Progenitor cell of endocrine pancreas (in vitro differentiated cells): ENCODE measurements at places on chromosomes 3 and 15.

DNA sequence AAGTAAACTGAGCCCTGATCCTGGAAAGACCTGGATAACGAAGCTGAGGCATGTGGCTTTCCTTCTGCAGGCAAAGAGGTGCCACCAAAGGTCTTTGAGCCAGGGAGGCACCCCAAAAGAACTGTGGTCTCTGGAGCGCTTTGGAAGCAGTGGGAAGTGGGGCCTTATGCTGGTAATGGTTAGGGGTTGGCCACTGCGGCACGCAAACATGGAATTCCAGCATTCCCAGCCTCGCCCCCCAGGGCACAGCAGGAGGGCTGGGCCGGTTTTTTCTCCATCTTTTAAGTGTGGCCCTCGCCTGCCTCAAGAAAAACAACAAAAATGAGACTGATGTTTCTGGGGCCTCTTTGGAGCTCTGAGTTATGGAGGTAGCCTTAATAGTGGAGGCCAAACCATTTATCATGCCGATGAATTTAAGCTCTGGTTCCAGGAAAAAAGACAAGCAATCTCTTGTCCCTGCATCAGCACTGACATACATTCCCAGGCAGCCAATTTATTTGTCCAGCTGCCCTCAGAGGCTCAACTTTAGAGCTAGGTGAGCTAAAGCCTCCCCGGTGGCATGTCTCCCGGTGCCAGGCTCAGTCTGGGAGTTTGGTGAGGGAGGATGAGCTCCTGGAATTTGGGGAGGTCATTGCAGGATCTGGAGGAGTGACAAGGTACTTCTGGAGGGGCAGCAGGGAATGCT lies 109.0 kb downstream of the TLE3 start:
- no peak overlapping the region for H3K4me3 ChIP-seq
- no peak for DNase-seq
- H3K4me1 ChIP-seq: peaks cover 11% of the 10 kb centered on the region
- no peak overlapping the region for H3K27ac ChIP-seq

DNA sequence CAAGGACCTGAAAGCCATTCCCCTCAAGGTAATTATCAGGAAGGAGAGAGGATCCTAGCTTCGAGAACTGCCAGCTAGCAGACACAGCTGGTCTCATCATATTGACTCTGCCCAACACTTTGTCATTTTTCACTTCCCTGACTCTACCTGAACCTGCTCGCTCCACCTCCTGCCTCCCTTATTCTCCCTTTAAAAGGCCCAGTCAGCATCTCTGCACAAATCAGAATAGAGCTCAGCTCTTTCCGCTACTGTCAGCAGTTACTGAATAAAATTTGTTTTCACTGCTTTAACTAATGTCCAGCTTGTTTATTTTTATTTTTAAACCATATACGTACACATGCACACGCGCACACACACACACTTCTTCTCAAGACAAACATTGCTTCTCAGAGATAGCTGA lies 57.2 kb upstream of the MCF2L2 start:
- DNase-seq: no peak
- no peaks in the 10 kb centered on the region for H3K36me3 ChIP-seq
- no peaks in the 10 kb centered on the region for H3K27me3 ChIP-seq
- H3K4me1 ChIP-seq: peaks cover 3% of the 10 kb centered on the region
- H3K27ac ChIP-seq: no peak overlapping the region

DNA sequence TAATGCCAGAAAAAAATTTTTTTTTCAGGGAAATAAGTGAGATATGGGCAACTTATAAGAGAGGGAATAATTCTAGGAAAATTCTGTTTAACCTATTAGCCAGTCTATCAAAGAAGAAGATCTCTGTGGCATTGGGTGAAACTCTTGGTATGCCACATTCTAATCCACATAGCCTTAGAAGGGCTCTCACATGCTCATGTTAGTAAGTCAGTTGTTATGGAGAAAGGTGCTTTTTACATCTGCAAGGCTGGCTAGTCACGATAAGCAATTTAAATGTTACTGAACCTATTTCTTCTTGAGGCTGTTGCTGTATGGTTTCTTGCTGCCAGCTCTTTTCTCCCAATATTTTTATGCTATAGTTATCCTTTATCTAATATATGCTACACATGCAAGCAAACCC lies 89.9 kb upstream of the MAGI1 start:
- H3K36me3 ChIP-seq: no peaks in the 10 kb centered on the region
- no peak for DNase-seq
- H3K27me3 ChIP-seq: peaks cover 3% of the 10 kb centered on the region
- H3K4me3 ChIP-seq: no peak overlapping the region

- DNase-seq: no peak
- H3K27ac ChIP-seq: no peak overlapping the region
- no peaks in the 10 kb centered on the region for H3K36me3 ChIP-seq
- H3K27me3 ChIP-seq: peaks cover 14% of the 10 kb centered on the region
- H3K4me3 ChIP-seq: no peak overlapping the region
- H3K4me1 ChIP-seq: no peaks in the 10 kb centered on the region
Measured at GRCh38 chr3:13022348-13023234, 50.6 kb downstream of the IQSEC1 start.

DNA sequence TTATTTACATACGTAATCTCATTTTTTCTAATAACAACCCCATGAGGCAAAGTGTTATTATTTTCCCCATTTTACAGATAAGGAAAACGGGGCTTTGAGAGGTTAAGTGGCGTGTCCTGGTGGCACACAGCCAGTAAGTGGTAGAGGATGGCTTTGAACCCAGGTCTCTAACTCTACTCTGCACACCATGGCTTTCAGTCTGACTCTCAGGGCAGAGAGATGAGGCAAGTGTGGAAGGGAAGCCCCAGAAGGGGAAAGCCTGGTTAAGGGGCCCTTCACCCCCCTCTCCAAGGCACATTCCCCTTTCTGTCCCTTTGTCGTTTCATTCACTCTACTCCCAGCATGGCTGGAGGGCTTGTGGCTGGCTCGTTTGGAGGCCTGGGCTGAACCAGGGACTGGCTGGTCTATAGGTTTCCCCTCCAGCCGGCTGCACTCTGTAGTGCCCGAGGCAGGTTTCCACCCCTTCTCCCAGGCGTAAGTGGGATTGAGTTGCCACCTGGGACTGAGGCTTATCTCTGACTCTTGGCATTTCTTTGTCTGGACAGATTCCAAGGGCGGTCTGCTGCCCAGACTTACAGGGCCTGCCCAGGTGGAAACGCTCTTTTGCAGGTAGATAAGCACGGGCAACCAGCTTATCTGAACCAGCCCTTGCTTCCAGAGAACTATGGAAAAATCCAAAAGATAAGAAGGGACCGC lies 12.1 kb downstream of the SEMA4B start:
- peak overlapping the region; percentile 85 for H3K27ac ChIP-seq
- H3K36me3 ChIP-seq: no peaks in the 10 kb centered on the region
- peaks cover 12% of the 10 kb centered on the region for H3K4me1 ChIP-seq
- no peak for DNase-seq
- H3K4me3 ChIP-seq: no peak overlapping the region
- H3K27me3 ChIP-seq: no peaks in the 10 kb centered on the region

- no peak for DNase-seq
- H3K36me3 ChIP-seq: peaks cover 20% of the 10 kb centered on the region
- H3K4me3 ChIP-seq: no peak overlapping the region
- H3K4me1 ChIP-seq: peaks cover 19% of the 10 kb centered on the region
- no peaks in the 10 kb centered on the region for H3K27me3 ChIP-seq
- no peak overlapping the region for H3K27ac ChIP-seq
Measured at GRCh38 chr3:94647131-94647530, 584.3 kb downstream of the NSUN3 start.

DNA sequence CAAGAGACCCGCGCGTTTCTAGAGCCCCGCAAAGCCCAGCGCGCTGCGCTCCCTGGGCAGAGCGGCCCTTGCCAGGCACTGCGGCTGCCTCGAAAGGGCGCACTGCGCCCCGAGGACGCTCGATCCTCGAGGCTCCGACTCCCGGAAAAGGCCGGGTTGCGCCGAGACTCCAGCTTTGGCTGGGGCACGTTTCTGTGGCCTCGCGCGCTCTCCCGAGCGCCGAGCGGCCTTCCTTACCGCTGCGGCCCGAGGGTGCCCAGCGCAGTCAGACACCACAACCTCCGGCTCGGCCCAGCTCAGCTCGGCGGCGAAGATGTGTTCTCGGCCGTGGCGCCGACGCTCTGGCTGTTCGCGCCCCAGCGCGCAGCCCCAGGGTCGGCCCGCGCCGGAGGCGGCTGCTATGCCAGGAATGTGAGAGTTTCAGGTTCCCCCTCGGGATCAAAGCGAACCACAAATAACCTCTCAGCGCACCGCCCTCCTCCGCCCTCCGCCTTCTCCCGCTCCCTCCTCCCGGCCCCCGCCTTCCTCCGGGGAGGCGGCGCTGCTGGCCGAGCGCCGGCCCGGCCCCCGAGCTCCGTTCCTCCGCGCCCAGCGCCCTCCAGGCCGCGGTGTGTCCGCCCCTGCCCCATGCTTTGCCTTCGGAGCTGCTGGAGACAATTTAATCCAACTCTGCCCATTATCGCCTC lies at the start of gene AMOTL2:
TSS of gene AMOTL2 (minus strand) at position 343 of the 686 bp plus-strand sequence. CDS start 3,014 bp downstream, outside the sequence.
- H3K27ac ChIP-seq: peak within 1 kb of the TSS; percentile 100
- H3K27me3 ChIP-seq: peaks cover 14% of the 10 kb centered on the region
- peak; percentile 89 for DNase-seq
- peak within 1 kb of the TSS; percentile 87 for H3K4me3 ChIP-seq

DNA sequence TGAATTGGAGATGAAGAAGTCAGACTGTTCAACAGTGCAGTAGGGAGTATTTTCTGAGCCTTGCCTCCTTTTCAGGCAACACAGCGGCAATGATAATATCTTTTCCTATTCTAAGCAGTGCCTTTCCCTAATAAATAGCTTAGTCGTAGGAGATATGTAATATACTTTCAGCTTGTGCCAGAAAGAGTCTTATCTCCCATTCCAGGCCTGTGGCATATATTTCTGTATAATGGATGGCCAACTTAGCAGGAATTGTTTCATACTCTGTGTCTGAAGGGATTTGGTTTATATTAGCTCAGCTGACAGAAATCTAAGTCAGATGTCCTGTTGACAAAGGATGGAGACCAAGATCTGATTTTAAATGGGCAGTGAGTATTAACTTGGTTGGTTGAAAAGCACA lies 397.1 kb downstream of the CACNA2D3 start:
- H3K36me3 ChIP-seq: no peaks in the 10 kb centered on the region
- H3K27ac ChIP-seq: no peak overlapping the region
- H3K27me3 ChIP-seq: peaks cover 8% of the 10 kb centered on the region
- no peak overlapping the region for H3K4me3 ChIP-seq
- H3K4me1 ChIP-seq: no peaks in the 10 kb centered on the region
- no peak for DNase-seq

DNA sequence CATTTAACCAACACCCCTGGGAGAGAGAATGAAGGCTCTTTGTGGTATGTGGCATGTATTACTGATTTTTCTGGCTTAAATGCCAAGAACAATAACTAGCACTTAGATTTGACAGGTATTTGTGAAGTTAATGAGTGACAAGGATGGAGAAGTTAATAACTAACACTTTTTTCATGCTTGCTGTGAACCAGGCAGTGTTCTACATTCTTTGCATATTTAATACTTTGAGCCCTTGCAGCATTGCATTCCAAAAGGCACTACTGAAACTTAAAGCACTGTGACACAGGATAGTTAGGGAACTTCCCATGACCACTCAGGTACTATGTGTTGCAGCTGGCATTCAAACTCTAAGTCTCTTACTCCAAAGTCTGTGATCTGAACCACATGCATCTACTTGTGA lies 650.6 kb downstream of the ZPLD1 start:
- no peaks in the 10 kb centered on the region for H3K36me3 ChIP-seq
- H3K4me3 ChIP-seq: no peak overlapping the region
- peaks cover 10% of the 10 kb centered on the region for H3K4me1 ChIP-seq
- H3K27ac ChIP-seq: no peak overlapping the region

GRCh38 chr15:99732751-99733267 lies 428 bp downstream of the LYSMD4 start:
- peaks cover 5% of the 10 kb centered on the region for H3K36me3 ChIP-seq
- H3K4me1 ChIP-seq: peaks cover 16% of the 10 kb centered on the region
- H3K27me3 ChIP-seq: no peaks in the 10 kb centered on the region
- peak overlapping the region; percentile 71 for H3K27ac ChIP-seq
- DNase-seq: peak; percentile 28

DNA sequence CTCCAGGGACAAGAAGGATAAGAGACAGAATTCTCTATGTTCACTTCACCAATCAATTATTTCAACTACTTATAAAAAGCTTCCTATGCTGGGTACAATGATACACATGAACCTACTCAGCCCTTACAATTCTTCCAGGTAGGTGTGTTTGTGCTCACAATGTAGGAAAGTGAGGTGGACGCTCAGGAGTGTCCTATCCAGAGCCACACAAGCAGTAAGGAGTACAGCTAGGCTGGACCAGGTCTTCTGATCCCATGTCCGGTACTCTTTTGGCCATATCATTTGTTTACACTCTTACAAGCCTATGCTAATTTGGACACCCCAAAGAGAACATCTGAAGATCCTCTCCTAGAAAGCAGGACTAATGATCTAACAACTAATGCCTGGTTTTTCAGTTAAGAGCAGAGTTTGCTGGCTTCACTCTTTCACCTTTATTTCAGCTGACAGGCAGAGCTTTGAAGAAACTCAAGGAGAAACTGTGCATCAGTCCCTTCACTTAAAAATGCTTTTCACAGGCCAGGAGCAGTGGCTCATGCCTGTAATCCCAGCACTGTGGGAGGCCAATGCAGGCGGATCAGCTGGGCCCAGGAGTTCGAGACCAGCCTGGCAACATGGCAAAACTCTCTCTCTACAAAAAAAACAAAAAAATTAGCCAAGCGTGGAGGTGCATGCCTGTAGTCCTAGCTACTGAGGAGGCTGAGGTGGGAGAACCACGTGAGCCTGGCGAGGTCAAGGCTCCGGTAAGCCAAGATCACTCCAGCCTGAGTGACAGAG lies 27.5 kb downstream of the IGF2BP2 start:
- peaks cover 36% of the 10 kb centered on the region for H3K4me1 ChIP-seq
- peak overlapping the region; percentile 92 for H3K27ac ChIP-seq
- peaks cover 10% of the 10 kb centered on the region for H3K36me3 ChIP-seq
- DNase-seq: no peak

DNA sequence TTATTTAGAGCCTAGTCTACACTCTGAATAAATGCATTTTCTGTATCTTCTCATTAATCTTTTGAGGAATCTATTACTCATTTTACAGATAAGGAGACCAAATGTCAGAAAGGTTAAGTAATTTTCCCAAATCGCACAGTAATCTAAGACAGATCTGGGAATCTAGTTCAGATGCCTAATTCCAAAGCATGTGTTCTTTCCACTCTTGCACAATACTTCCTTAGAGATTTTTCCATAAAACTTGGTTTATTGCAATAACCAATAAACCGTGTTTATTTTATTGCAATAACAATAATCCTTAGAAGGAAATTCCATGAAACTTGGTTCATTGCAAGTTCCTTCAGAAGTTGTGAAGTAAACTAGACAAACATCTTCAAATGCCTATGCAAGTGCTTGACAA lies 17.4 kb upstream of the COL8A1 start:
- no peak overlapping the region for H3K4me3 ChIP-seq
- DNase-seq: no peak
- no peaks in the 10 kb centered on the region for H3K27me3 ChIP-seq

GRCh38 chr15:77733579-77734300 lies 101.0 kb upstream of the LINGO1 start:
- no peaks in the 10 kb centered on the region for H3K4me1 ChIP-seq
- peaks cover 12% of the 10 kb centered on the region for H3K27me3 ChIP-seq
- H3K4me3 ChIP-seq: no peak overlapping the region
- DNase-seq: no peak
- H3K27ac ChIP-seq: no peak overlapping the region
- no peaks in the 10 kb centered on the region for H3K36me3 ChIP-seq

GRCh38 chr3:32126305-32127015 lies 20.0 kb downstream of the GPD1L start:
- no peak overlapping the region for H3K27ac ChIP-seq
- no peaks in the 10 kb centered on the region for H3K27me3 ChIP-seq
- H3K4me1 ChIP-seq: peaks cover 17% of the 10 kb centered on the region
- no peak overlapping the region for H3K4me3 ChIP-seq
- H3K36me3 ChIP-seq: peaks cover 4% of the 10 kb centered on the region
- DNase-seq: no peak

GRCh38 chr3:15611018-15611417 lies 9.5 kb downstream of the BTD start:
- no peaks in the 10 kb centered on the region for H3K27me3 ChIP-seq
- peaks cover 31% of the 10 kb centered on the region for H3K4me1 ChIP-seq
- no peak overlapping the region for H3K27ac ChIP-seq
- DNase-seq: no peak
- H3K36me3 ChIP-seq: peaks cover 4% of the 10 kb centered on the region
